A549 treated with Hydrocortisone at 1 μM for 4 hours (cell line): ENCODE measurements at places on chromosomes 13 and 19. TPM values are rescaled to one million over a fixed set of nuclear protein-coding genes. Genes with fewer than 3 reads are reported as not detected.

HIF3A gene
- total RNA-seq = 0.03 to 0.09 TPM (median 0.05 TPM) in 4 of 5 replicates, not detected in the other

LILRA1 gene
- not detected in 5 replicates for total RNA-seq

CYP2A7 gene
- total RNA-seq = not detected in 5 replicates

OR7D2 gene
- not detected in 5 replicates for total RNA-seq

FCER2 gene
- total RNA-seq = not detected in 5 replicates
